ENCODE measurements at places on chromosomes 3 and 15.

DNA sequence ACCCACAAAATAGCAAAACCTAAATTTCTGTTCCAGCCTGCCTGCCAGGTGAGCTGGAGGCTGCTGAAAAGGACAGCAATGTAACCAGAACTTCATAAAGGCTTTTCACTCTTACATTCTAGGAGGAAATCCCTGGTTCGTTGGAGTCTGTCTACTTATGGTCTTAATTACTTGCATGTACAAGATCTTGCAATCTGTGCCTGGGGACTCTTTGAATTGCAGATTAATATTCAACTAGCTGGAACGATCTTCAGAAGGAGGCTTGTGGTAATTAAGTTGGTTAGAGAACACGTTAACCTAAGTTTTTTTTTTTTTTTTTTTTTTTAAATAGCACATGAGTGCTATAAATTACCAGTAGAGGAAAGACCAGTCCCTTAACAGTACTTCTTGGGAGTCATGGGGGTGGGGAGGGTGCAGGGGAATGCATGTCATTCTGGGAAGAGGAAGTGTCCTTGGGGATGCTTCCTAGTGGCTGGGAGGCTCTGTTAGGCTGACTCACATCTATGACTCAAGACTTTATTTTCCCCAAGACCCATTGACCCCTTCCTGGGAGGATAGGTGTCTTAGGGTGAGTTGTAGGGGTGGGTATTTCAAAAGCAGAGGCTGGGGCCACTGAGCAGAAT is 139.8 kb downstream of the RAB11A start:
- no peak for DNase-seq

DNA sequence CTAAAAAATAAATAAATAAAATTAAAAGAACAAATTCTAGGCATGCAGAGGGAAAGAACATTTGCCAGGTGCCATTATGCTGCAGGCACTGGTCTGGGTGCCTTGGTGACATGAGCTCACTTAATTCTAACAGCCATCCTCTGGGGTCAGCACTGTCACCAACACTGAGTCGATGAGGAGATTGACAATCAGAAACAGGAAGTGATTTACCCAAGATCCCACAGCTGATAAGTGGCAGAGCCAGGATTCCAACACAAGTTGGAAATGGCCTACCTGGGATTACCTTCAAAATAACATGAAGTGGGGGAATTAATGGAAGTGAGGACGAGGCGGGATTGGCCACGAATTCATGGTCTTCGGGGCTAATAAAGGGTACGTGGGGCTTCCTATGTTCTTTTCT is 3.6 kb downstream of the PLIN1 start:
- no peak for DNase-seq

- DNase-seq: no peak
These were observed 9.2 kb downstream of the CHCHD6 start for GRCh38 chr3:126713199-126713598.

- DNase-seq: no peak
These were observed 18.1 kb upstream of the CACNA2D2 start for GRCh38 chr3:50521572-50521971.

DNA sequence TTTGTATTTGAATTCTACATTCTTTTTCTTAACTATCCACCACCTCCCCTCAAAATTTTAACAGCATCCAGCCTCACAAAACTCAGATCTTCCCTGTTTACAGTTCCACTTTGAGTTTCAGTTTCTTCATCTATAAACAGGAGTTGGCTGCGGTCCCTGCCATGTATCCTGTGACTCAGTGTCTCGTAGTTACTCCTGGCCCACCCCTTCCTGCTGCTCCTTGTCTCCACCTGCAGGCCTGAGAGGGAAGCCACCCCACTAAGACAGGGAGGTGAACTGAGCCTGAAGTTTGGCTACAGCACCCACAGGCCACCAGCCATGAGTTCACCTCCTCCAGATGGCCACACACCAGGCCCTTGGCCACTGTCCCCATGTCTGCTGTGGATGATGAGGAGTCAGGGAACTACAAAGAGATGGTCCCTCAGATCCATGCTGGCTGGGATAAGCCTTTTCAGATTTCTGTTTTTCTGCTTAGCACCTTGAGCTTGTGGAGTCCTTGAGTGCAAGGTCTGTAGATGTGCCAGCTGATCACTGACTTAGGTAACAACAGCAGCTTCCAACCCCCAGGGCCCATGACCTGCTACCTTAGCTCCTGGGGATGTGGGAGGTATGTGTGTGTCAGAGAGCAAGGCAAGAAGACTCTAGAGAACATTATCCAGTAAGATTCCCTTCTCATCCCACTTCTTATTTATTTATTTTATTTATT is 37.5 kb downstream of the CD86 start:
- no peak for DNase-seq

DNA sequence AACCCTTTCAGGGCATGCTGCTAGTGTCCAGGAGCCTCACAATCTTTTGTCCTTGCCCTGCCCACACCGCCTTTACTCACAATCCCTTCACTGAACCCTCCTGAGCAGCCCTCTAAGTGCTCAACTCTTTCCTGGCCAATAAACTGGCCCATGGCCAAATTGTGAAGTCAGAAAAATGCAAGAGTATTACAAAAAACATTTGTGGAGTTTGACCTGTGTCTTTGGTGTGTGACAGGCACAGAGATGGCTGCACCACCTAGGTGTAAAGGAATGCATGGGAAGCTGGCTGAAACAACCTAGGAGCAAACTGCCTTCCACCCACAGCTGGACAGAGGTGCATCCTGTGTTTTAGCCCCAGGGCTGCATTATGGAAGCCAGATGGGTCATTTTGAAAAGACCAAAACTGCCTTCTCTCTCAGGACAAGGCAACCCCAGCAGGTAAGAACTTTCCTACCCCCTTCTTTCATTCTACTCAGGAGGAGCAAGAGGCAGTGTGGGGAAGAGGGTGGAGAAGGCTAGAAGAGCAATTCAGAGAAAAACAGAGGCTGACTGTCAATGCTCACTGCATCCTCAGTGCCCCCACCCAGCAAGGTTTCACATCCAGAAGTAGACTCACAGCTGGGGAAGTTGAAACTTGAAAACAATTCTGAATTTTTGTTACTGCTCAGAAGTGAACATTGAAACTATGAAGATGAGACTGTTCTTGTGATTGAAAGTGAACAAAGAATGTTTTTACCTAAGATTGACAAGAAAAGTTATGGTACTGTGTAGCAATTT is 78.6 kb downstream of the TRIM42 start:
- DNase-seq: no peak

GRCh38 chr3:70771426-70772147 is 459.1 kb upstream of the MDFIC2 start:
- DNase-seq: no peak

GRCh38 chr3:22399566-22399965 is 648.6 kb upstream of the ZNF385D start:
- DNase-seq: no peak

- DNase-seq: no peak
These were observed 325.2 kb upstream of the NR2E3 start for GRCh38 chr15:71485094-71485693.

All from putamen (tissue), 1 donor.